ENCODE measurements at places on chromosomes 5 and 9.

- H3K27ac ChIP-seq = no peak overlapping the region
- no peaks in the 10 kb centered on the region for H3K36me3 ChIP-seq
- DNase-seq = no peak
- H3K4me3 ChIP-seq = no peak overlapping the region
These were observed 256.6 kb upstream of the IL12B start for GRCh38 chr5:159586921-159587320.

- H3K4me3 ChIP-seq = no peak overlapping the region
- H3K27ac ChIP-seq = no peak overlapping the region
- no peak for DNase-seq
These were observed 283.9 kb upstream of the ANKRD55 start for GRCh38 chr5:56517011-56517416.

DNA sequence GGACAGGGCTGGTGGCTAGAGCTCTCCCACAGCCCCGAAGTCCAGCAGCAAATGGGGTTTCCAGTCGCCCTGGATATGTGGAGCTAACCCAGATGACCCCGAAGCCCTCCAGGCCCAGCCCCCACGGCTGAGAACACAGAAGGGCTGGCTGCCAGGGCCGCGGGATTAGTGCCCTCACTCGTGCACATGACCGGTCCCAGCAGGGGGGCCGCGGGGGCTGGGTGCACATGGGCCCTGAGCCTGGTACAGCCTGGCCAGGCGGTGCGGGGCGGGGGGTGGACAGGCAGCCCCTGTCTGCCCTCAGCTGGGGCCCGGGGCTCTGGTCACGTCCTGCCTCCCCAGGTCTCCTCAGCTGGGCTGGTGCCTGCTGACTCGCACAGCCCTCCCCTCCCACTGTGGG lies 5.9 kb downstream of the SSNA1 start:
- no peak overlapping the region for H3K27ac ChIP-seq
- peaks cover 12% of the 10 kb centered on the region for H3K4me1 ChIP-seq
- H3K4me3 ChIP-seq = no peak overlapping the region
- H3K36me3 ChIP-seq = no peaks in the 10 kb centered on the region

GRCh38 chr9:129435988-129436717 lies 184.7 kb downstream of the C9orf50 start:
- peaks cover 21% of the 10 kb centered on the region for H3K4me1 ChIP-seq
- H3K27ac ChIP-seq = no peak overlapping the region
- H3K27me3 ChIP-seq = peaks cover 64% of the 10 kb centered on the region
- peak overlapping the region; percentile 27 for H3K4me3 ChIP-seq

GRCh38 chr5:115068239-115069086 lies 101.2 kb downstream of the TRIM36 start:
- DNase-seq = no peak
- no peaks in the 10 kb centered on the region for H3K4me1 ChIP-seq
- no peak overlapping the region for H3K4me3 ChIP-seq

GRCh38 chr9:133619791-133620190 lies 10.6 kb upstream of the FAM163B start:
- H3K27me3 ChIP-seq = peaks cover 61% of the 10 kb centered on the region
- no peak for DNase-seq
- no peaks in the 10 kb centered on the region for H3K4me1 ChIP-seq
- H3K36me3 ChIP-seq = no peaks in the 10 kb centered on the region

GRCh38 chr5:172438319-172438668 lies 16.0 kb downstream of the SH3PXD2B start:
- no peak for DNase-seq
- H3K4me1 ChIP-seq = peaks cover 5% of the 10 kb centered on the region
- no peaks in the 10 kb centered on the region for H3K36me3 ChIP-seq
- no peak overlapping the region for H3K4me3 ChIP-seq

DNA sequence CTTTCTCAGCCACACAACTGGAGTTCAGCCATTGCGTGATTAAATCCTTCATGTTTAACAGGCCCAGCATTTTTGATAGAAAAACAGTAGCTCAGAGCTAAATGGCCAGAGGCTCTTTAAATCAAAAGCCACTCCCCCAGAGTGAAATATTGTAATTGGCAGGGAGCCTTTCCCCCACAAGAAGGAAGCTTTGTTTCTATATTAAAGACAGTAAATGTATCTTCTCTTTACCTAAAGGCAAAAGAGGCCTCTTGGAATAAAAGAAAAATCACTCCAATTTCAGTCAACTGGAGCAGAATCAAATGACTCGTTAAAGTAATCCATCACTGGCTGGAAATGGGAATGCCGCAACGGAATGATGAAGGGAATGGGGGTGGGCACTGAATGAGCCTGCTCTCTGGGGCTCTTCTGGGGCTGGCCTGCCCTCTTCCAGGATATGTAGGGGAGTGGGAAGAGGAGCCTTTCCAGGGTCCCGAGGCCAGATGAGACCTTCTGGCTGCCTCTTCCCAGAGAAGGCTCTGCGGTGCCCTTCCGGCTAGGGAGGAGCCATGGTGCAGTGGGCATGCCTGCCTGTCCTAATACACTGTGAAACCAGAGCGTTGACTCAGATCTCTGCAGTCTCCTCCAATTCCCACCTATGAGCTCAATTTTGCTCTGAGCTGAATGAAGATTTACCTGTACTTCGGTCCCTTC lies 45.2 kb downstream of the ANKDD1B start:
- no peak for DNase-seq
- H3K27me3 ChIP-seq = no peaks in the 10 kb centered on the region
- no peaks in the 10 kb centered on the region for H3K4me1 ChIP-seq
- no peaks in the 10 kb centered on the region for H3K36me3 ChIP-seq
- H3K27ac ChIP-seq = no peak overlapping the region
- H3K4me3 ChIP-seq = no peak overlapping the region

GRCh38 chr5:103598997-103599566 lies 36.5 kb upstream of the NUDT12 start:
- H3K36me3 ChIP-seq = no peaks in the 10 kb centered on the region
- peaks cover 10% of the 10 kb centered on the region for H3K4me1 ChIP-seq
- no peak for DNase-seq
- no peak overlapping the region for H3K4me3 ChIP-seq

GRCh38 chr9:77954666-77955015 lies 77.0 kb downstream of the GNAQ start:
- peaks cover 1% of the 10 kb centered on the region for H3K36me3 ChIP-seq
- DNase-seq = no peak
- H3K27ac ChIP-seq = no peak overlapping the region
- H3K27me3 ChIP-seq = no peaks in the 10 kb centered on the region

GRCh38 chr9:86246752-86247161 lies 12.7 kb downstream of the C9orf153 start:
- H3K27ac ChIP-seq = no peak overlapping the region
- peaks cover 2% of the 10 kb centered on the region for H3K36me3 ChIP-seq
- no peak overlapping the region for H3K4me3 ChIP-seq
- no peak for DNase-seq
- peaks cover 4% of the 10 kb centered on the region for H3K4me1 ChIP-seq
- H3K27me3 ChIP-seq = no peaks in the 10 kb centered on the region

GRCh38 chr5:10513501-10514442 lies 50.1 kb upstream of the ANKRD33B start:
- H3K27ac ChIP-seq = peak overlapping the region; percentile 64
- no peaks in the 10 kb centered on the region for H3K36me3 ChIP-seq
- H3K27me3 ChIP-seq = no peaks in the 10 kb centered on the region
- H3K4me1 ChIP-seq = peaks cover 9% of the 10 kb centered on the region
- H3K4me3 ChIP-seq = no peak overlapping the region
- DNase-seq = no peak

GRCh38 chr5:3353561-3353960 lies 242.1 kb upstream of the IRX1 start:
- no peak overlapping the region for H3K27ac ChIP-seq
- no peak for DNase-seq
- H3K36me3 ChIP-seq = no peaks in the 10 kb centered on the region

- H3K4me3 ChIP-seq = no peak overlapping the region
- H3K4me1 ChIP-seq = no peaks in the 10 kb centered on the region
- no peak overlapping the region for H3K27ac ChIP-seq
- no peaks in the 10 kb centered on the region for H3K27me3 ChIP-seq
- H3K36me3 ChIP-seq = no peaks in the 10 kb centered on the region
These were observed 70.7 kb downstream of the GDNF start for GRCh38 chr5:37769108-37769507.

- no peak overlapping the region for H3K27ac ChIP-seq
- no peak overlapping the region for H3K4me3 ChIP-seq
- no peaks in the 10 kb centered on the region for H3K36me3 ChIP-seq
- peaks cover 8% of the 10 kb centered on the region for H3K4me1 ChIP-seq
These were observed 126.9 kb downstream of the PALM2AKAP2 start for GRCh38 chr9:109906766-109907382.

GRCh38 chr5:108206707-108207106 lies 175.2 kb downstream of the FBXL17 start:
- no peaks in the 10 kb centered on the region for H3K27me3 ChIP-seq
- H3K36me3 ChIP-seq = no peaks in the 10 kb centered on the region
- H3K4me3 ChIP-seq = no peak overlapping the region
- no peak overlapping the region for H3K27ac ChIP-seq
- DNase-seq = no peak

GRCh38 chr5:83552275-83552674 lies 80.7 kb downstream of the VCAN start:
- peaks cover 3% of the 10 kb centered on the region for H3K27me3 ChIP-seq
- H3K36me3 ChIP-seq = peaks cover 57% of the 10 kb centered on the region
- H3K27ac ChIP-seq = no peak overlapping the region
- no peak for DNase-seq
- no peak overlapping the region for H3K4me3 ChIP-seq
- H3K4me1 ChIP-seq = peaks cover 34% of the 10 kb centered on the region

Data from progenitor cell of endocrine pancreas (in vitro differentiated cells).